ENCODE measurements at places on chromosomes 12 and 14.

DNA sequence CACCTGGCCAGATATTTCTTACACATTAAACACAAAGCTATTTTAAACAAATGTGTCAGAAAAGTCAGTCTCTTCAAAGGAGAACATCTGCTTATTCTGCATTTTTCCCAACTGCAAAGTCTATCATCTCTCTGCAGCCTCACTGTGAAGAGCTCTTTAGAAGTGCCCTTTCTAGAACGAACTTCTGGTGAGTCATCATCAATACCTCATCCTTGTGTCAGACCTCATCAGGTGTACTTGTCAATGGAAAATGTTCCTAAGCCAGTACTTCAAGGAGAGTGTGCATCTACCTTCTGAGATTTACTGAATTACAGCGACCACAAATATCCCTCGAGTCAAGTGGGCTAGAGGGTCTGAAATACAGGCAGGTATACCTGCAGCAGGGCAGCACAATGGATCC, 457.3 kb downstream of the LRIG3 start:
- H3K4me1 ChIP-seq: no peaks in the 10 kb centered on the region
- no peak overlapping the region for H3K27ac ChIP-seq
- H3K36me3 ChIP-seq: no peaks in the 10 kb centered on the region
- H3K27me3 ChIP-seq: no peaks in the 10 kb centered on the region

GRCh38 chr12:30145684-30146032, 361.9 kb upstream of the TMTC1 start:
- DNase-seq: no peak
- H3K4me1 ChIP-seq: no peaks in the 10 kb centered on the region
- no peaks in the 10 kb centered on the region for H3K27me3 ChIP-seq
- H3K4me3 ChIP-seq: no peak overlapping the region
- no peak overlapping the region for H3K27ac ChIP-seq
- no peaks in the 10 kb centered on the region for H3K36me3 ChIP-seq

- H3K36me3 ChIP-seq: no peaks in the 10 kb centered on the region
- H3K4me1 ChIP-seq: no peaks in the 10 kb centered on the region
- no peak overlapping the region for H3K4me3 ChIP-seq
- no peak for DNase-seq
Measured at GRCh38 chr12:76568130-76568529, 8.6 kb upstream of the OSBPL8 start.

- H3K4me1 ChIP-seq: no peaks in the 10 kb centered on the region
- no peaks in the 10 kb centered on the region for H3K36me3 ChIP-seq
- no peak overlapping the region for H3K4me3 ChIP-seq
- no peak overlapping the region for H3K27ac ChIP-seq
Measured at GRCh38 chr12:125619723-125620122, 554.5 kb downstream of the AACS start.

DNA sequence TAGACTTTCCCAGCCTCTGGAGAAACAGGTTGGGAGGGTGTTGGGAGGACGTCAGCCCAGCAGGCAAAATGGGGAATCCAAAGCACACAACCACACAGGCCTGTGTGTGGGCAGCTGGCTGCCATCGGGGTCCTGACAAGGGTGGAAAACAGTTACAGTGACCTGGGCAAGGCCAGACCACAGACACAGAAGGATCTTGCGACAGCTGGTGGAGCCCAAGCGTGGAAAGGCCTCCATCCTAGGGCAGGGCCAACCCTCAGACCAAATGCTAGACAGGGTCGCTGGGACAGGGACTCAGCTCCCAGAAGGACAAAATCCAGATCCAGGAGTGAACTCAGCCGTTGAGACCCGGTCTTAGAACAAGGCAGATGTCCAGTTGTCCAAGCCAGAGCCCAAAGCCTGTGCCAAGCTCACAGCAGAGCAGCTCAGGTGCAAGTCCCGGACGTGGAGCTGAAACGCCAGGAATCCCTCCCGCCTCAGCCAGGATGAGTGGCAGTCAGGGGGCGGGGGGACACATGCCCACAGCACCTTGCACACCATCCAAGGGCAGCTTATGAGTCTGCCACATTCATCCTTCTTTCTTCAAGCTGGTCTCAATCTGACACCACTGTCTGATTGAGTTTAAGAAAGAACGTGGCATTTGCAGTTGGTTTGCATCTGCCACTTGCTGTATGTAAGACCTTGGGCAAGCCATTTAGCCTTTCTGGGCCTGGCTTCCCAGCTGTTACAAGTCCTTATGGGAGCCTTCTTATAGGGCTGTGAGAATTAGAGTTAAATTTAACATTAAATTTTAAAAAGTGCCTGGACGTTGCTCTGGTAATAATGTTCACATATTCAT, 37.6 kb downstream of the DEGS2 start:
- DNase-seq: no peak
- no peak overlapping the region for H3K27ac ChIP-seq
- H3K27me3 ChIP-seq: no peaks in the 10 kb centered on the region
- H3K4me3 ChIP-seq: no peak overlapping the region
- no peaks in the 10 kb centered on the region for H3K4me1 ChIP-seq
- H3K36me3 ChIP-seq: peaks cover 17% of the 10 kb centered on the region

DNA sequence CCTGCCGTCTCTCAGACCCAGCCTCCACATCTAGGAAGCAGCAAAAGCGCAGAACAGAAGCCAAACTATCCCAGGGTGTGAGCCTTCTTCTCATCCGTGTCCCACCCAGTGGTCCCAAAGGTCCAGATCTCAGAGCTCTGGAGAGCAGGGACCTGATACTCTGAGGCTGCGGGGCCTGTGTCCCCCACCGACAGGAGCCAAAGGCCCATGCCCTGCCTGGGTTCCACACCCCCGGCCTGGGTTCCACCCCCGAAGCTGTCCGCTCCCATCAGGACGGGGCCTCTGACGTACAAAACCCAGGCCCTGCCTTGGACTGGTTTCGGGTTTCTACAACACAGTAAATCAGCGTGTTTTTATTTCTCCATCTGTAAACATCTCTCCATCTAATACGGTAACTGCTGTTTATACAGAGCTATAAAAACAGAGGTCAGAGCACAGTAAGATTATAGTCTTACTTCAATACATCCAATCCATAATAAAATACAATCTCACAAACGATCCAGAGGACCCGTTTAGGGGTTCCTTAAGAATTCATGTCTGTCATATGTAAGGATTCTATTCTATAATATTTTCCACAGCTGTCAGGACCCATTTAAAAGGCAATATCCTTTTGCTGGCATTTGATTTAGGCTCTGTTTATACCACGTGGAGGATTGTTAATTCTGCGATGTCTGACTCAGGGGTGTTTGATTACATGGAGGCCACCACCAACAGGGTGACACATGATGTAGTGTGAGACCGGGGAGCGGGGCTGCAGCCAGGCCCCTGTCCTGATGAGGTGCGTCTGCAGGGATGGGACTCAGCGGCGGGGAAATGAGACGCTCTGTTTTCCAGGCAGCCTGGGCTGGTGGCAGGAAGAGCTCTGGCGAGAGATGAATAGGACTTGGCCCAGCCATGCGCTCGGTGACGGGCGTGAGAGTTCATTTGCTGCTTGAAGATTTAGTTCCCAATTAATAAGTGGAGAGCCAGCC, 110.3 kb downstream of the DICER1 start:
- DNase-seq: no peak
- no peak overlapping the region for H3K27ac ChIP-seq
- H3K36me3 ChIP-seq: no peaks in the 10 kb centered on the region
- no peaks in the 10 kb centered on the region for H3K4me1 ChIP-seq
- no peaks in the 10 kb centered on the region for H3K27me3 ChIP-seq

DNA sequence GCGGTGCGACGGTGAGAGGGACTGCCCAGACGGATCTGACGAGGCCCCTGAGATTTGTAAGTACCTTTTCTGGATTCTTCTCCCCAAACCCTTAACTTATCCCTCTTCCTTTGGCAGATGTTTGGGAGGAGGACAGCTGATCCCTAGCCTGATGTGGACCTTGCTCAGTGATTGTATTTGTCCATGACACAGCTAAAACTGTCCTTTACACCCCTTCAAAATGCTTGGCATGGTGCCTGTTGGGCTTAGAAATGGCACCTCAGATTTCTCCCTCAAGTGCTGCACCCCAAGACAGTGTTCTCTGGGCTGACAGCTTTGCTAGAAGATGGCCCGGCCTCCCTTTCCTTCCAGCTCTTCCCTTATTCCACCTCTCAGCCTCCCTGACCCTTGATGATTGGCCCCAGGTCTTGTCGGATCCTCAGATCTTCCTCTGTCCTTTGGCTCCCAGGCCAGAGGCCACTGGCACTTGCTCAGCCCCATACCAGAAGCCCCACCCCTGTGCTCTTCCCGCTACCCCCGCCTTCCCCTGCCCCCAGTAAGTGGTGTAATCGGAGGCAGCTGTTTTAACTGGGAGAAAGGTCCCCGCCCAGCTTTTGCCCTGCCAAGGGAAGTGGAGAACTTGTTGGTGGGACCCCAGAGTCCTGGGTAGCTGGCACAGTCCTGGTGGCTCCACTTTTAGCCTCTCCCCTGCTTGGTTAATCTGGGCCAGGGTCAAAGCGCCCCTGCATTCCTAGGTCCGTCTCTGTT, 8.7 kb downstream of the LRP1-AS start:
- peaks cover 56% of the 10 kb centered on the region for H3K36me3 ChIP-seq
- no peak overlapping the region for H3K4me3 ChIP-seq
- no peak for DNase-seq
- H3K27me3 ChIP-seq: no peaks in the 10 kb centered on the region
- H3K27ac ChIP-seq: no peak overlapping the region

All from neuronal stem cell (in vitro differentiated cells).